ENCODE measurements at places on chromosomes 11 and 22.

DNA sequence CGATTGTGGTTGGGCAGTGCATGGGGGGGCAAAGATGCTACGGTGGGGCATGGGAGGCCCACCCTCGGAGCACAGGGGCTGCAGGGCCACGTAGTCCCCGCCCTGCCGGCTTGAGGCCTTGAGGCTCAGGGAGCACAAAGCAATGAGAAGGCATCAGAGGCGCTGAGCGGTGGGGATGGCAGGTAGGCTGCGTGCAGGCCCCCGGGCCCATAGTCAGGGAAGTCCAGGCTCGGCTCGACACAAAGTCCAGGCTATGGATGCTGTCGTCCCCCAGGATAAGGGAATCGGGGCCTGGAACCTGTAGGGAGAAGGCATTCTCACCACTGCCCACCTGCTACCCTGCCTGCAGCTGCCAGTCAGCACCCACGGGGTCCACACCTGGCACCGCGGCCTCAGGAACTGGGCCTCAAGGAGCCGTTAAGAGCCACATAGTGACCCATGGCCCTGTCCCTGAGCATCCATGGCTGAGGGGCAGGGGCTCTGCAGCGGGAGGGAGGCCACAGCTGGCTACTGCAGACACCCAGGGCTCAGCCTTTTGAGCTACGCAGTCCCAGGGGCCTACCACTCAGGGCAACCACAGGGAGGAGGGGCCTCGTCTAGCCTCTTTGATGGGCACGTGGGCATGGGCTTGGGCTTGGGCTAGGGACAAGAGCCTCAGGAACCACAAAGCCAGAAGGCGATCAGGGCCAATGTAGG is 179.7 kb downstream of the IGLL1 start:
- no peak for DNase-seq

DNA sequence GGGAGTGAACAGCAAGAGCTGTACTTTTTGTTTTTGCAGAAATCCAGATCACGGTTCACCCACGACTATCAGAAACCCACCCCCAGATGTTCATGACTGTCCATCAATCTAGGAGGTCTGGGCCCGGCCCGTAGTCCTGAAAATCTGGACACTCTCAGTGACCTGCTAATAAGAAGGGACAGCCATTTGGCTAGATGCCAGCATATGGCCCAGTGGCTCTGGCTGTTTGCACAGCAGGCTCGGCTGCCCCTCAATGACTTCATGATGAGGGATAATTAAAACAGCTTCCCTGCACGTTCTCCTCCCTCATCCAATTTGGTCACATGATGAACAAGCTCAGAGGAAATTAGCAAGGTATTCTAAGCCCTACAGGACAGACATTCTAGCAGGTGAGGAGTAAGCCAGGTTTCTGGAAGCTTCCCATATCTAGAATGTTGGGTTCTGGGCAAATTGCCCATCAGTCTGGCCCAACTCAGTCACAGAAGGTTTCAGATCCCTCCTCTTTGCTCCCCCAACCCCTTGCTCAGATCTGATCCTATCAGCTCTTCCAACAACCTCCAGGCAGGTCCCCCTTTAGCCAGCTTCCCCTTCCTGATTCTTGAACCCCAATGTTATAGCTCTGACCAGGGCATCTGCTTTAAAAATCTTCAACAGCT is 397.3 kb downstream of the SHANK2 start:
- DNase-seq = no peak

GRCh38 chr22:27057717-27058116 is 400.3 kb downstream of the MIAT start:
- DNase-seq = no peak

DNA sequence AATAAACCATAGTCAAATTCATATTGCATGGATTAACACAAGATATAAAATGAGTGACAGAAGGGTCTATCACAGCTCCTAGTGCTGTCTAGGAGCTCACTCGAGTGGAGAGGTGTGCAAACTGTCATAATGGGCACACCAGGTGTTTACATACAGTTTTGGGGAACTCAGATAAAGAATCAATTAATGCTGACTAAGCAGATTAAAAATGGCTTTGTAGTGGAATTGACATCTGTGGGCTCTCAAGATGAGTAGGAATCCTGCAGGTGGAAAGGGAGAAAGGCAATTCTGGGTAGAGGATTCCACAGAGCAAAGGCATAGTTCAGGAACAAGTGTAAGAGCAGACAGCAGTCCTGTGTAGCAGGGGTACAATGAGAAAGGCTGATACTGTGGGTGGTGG is 496.2 kb upstream of the CCDC90B start:
- DNase-seq = no peak

DNA sequence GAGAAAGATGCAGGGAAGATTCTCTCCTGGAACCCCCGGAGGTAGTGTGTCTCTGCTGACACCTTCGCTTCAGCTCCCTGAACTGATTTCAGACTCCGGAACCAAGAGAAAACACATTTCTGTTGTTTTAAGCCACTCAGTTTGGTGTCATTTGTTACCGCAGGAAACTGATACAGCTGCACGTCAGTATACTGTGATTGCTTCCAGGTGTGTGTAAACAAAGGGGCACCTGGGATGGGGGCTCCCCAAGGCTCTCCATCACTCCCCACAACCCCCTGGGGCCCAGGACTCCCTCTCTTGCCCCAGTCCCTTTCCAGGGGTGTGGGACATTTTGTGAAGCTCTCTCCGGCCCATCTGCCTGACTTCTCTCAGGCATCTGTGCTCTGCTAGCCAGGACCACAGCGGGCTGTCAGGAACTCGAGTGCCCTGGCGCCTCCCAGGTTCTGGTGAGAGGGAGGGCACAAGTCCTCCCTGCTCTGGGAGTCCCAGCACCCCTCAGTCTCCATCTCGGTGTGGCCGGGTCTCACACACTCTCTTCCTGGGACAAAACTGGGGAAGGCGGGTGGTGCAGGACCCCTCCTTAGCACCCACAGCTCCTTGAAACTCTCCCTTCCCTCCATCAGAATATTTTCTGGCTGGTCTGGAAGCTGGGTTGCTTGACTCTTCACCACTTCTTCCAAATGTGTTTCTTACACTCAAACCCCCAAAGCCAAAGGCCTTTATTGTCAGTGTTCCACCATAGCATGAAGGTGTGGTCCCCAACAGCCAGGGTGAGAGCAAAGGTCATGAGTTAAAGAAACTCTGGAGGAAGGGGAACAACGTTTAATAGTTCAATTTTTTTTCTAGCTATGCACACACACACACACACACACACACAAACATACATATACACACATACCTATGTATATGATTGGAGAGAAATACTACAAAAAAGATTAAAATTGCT is 35.0 kb upstream of the TSKU start:
- no peak for DNase-seq

DNA sequence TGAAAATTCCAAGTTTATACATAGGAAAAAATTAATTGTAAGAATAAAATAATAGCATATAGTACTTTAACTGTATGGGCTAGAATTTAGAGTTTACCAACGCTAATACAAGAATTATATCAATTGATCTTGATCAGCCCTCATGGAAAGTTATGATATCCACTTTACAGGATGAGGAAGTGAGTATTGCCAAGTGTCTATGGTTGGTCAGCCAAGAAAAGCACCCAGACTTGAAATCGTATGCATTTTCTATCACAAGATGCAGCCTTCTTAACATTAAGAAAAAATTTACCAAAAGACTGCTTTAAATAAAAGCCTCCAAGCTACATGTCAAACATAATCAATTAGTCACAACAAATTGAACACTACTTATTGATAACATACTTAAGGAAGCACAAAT is 53.0 kb downstream of the DDI1 start:
- no peak for DNase-seq

- no peak for DNase-seq
Measured at GRCh38 chr11:93921695-93922468, 71.5 kb upstream of the VSTM5 start.

- DNase-seq = no peak
Measured at GRCh38 chr11:73439002-73439843, 63.0 kb downstream of the RELT start.

DNA sequence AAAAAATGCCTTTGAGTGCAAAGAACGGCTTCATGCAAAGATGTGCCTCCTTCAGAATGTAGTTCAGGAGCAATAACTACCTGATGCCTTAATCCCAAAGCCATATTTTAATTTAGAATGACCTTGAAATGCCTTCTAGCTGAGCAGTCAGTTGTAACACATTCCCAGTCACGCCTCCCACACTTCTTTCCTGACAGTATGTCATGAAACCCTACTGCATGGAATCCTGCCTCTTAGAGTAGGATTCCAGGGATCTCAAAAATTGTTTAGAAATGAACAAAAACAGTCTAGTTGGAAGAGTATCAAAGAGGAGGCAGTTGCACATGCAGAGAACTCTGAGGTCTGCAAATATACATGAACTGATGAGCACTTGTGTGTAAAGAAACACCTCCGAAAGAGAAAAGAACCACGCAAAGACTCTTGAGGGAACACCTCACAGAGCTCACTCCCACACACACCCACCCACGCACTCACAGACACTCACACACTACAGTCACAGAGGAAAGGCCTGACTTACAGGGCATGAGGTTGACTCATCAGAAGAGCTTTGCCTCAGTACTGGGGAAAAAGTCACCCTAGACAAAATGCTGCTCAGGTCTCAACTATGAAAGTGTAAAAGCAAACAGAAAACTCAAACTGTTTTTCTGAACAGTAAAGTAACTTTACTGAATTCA is 77.4 kb downstream of the GGTLC2 start:
- DNase-seq = peak; percentile 44

DNA sequence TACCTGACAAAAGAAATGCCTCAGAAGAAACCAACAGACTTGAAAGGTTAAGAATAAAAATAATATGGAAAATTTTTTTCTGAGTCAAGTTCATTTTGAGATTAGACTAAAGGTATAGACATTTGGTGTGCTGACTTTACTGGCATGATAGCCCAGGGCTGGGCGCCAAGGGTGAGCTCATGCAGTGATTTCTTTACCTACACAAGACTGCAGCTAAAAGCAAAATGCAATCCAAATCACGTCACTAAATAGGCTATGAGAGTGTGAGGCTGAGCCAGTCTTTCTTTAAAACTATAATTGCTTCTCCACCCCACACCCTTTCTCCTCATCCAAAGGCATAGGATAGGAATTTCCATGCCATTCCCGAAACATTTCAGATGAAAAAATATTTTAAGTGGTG is 196.5 kb downstream of the FAM76B start:
- no peak for DNase-seq

GRCh38 chr22:38462960-38463784 is 4.7 kb upstream of the KDELR3 start:
- DNase-seq = no peak

GRCh38 chr22:36143956-36144355 is 16.6 kb downstream of the APOL3 start:
- DNase-seq = no peak

GRCh38 chr11:14075118-14076078 is 112.9 kb downstream of the SPON1 start:
- DNase-seq = peak; percentile 69

DNA sequence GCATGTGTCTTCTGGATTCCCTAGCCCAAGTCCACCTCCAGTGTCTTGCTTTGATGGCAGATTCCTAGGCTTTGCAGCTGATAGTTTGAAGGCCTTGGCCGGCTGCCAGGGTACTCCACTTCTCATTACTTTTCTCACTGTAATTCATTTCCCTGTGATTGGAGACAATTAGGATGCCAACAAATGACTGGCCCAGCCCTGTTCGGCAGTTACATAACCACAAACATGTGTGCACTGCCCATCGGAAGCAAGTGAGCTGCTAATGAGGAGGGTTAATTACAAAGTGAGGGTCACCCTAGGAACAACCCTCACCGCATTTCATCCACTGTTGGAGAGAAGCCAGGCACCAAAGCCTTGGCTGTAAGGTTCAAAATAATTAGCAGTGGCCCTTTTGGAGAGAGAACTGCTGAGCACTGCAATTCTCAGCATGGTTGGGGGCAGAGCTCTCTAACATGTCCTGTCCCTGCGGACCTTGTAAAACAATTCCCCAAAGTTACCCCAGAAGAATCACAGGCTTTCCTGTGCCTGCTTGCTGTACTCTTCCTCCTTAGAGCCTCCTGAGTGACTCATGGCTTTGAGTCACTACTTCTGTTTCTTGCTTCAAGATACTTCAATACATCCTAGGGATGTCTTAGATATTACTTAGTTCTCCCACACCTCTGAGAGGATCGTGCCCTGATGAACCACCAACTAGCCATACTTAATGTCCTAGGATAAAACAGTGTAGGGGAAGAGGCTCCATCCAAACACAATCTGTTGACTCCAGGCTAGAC is 109.7 kb upstream of the GALNT18 start:
- DNase-seq = no peak

DNA sequence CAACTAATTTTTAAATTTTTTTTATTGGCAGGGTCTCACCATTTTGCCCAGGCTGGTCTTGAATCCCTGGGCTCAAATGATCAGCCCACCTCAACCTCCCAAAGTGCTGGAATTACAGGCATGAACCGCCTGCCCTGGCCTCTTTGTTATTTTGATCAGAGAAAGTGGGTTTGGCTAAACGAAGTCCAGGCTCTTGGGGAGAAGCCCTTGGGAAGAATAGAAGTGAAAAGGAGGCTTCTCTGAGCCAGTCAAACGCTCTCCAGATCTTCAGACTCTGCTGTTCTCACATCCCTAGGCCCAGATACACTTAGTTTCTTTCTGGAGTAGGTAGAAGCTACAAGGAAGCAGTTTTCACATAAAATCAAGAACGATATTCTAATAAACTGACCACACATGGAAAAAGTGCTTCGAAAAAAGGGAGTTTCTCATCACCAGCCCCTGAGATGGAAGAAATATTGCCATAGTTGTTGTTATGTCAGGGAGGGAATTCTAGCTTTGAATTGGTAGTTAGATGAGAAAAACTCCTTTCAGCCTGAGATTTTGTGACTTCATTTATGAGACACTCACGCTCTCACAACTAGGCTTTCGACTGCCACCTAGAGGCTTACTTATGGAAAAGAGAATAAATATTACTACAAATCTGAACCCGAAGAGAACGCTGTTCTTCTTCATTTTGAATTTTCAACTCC is 41.7 kb upstream of the AQP11 start:
- DNase-seq = peak; percentile 56

- DNase-seq = peak; percentile 74
Measured at GRCh38 chr11:61023086-61023965, 51.8 kb downstream of the CD6 start.

DNA sequence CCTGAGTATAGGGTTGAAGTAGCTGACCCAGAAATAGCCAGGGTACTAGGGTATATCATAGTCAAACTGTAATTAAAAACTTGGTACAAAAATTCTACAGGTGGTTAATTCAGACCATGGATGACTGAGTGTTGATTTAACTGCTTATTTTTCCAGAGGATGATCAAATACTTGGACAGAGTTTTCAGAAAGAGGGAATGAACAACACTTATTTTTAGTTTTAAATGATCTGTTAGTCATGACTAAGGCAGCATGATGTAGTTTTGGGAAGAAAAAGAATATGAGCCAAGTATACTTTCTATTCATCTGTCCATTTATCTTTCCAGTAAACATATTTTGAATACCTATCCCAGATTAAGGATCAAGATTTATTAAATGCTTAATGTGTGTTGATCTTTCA is 19.8 kb upstream of the CCDC89 start:
- no peak for DNase-seq

Measured in CD4-positive, alpha-beta T cell treated with Interleukin-4 for 1 hour (primary cell).